ENCODE measurements at places on chromosomes 12 and 14. TPM values are rescaled to one million over a fixed set of nuclear protein-coding genes. Genes with fewer than 3 reads are reported as not detected.

DNA sequence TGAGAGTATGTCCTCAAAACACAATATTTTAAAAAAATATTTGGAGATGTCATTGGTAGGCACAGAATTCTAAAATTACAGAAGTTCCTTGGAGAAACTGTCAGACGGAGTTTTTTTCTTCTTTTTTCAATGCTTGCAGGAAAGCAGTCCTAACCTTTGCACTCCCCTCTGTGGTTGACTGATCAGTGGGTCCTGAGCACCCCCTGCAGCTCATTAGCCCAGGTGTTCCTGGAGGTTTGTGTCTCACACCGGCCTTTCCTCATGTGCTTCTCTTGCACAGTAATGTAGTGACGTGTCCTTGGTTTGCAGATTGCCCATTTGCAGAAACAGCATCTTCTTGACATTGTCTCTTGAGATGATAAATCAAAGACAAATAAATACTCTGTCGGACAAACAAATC, 513.0 kb downstream of the TMEM121 start:
- DNase-seq, result no peak

Gene FAM222A
- 29.3 TPM for total RNA-seq

GRCh38 chr14:72844524-72844923, 49.4 kb downstream of the DPF3 start:
- DNase-seq, result no peak

Gene TSPAN19
- total RNA-seq, result not detected
